IPS DF 6.9 (cell line): ENCODE measurements at places on chromosomes 5 and 9.

DNA sequence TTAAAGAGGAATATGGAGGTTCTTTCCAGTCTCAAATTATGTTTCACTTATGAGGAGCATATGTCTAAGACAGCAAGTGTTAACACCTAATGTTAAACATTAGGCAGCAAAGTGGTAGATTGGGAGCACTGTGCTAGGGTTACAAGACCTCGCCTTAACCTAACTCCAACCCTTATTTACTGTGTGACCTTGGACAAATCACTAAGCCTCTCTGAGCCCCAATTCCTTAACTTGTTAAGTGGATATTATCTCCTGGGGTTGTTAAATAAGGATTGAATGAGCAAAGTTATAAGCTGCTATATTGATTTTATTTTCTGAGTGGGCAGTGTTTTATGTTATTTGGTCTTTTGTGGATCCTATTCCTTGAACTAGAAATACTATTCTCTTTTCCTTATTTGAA is 38.3 kb downstream of the TMEFF1 start:
- H3K27me3 ChIP-seq: no peaks in the 10 kb centered on the region
- no peak overlapping the region for H3K27ac ChIP-seq
- H3K4me3 ChIP-seq: no peak overlapping the region
- H3K4me1 ChIP-seq: no peaks in the 10 kb centered on the region

DNA sequence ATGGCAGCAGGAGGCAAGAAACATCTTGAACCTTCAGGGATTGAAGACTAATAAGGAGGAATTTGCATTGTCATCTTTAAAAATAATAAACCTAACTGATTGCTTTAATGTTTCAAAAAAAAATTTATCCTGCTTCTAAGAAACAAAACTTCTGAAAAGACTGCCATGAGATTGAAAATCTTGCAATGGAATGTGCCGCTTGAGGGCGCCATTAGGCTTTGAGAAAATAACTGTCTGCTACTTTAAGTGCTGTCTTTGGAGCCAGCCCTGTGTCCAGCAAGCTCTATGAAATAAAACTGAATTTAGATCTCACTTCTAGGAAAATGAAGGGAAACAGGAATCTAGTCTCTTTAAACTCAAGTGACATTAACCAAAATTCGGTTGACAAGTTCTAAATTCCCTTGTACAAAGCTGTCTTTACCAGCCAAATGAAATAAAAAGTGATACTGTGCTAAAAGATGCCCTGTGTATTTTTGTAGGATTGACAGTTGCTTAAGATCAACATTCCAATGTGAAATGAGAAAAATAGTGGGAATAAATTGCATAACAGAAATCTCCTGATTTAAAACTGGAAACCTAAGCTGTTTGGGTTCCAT is 79.4 kb downstream of the ESM1 start:
- H3K4me1 ChIP-seq: no peaks in the 10 kb centered on the region
- no peak overlapping the region for H3K4me3 ChIP-seq
- no peak for DNase-seq
- H3K36me3 ChIP-seq: no peaks in the 10 kb centered on the region

GRCh38 chr9:16519001-16519400 is 351.5 kb downstream of the BNC2 start:
- no peaks in the 10 kb centered on the region; the same call in 1 of the 2 replicates for H3K27me3 ChIP-seq
- DNase-seq: peak; percentile 76
- no peaks in the 10 kb centered on the region for H3K36me3 ChIP-seq
- no peak overlapping the region for H3K4me3 ChIP-seq
- H3K4me1 ChIP-seq: peaks cover 6% of the 10 kb centered on the region
- H3K27ac ChIP-seq: no peak overlapping the region

DNA sequence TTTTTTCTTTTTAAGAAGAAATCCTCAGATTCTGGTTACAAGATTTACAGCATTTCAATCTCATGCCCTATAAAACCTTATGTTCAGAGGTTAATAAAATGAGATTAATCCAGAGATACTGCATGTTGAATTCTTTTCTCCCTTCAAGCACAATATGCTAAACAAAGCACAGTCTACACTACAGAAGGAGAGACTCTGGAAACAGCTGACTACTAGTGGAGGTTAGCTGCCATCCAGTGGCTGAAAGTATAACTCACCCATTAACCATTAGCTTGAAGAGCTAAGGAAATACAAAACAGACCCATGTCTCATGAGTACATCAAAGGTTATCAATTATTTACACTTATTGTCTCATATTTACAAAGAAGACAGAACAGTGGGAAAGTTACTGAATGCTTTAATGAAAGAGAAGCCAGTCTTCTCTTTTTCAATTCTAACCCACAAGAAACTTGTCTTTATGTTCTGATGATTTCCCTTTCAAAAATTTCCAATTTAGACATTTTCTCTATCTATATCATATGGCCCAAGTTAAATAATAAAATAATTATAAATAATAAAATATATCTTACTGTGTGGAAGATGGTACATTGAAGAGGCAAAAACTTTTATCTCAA is 12.7 kb upstream of the DNAH5 start:
- H3K27ac ChIP-seq: no peak overlapping the region
- H3K27me3 ChIP-seq: no peaks in the 10 kb centered on the region; the same call in 1 of the 2 replicates
- DNase-seq: peak; percentile 27
- H3K36me3 ChIP-seq: no peaks in the 10 kb centered on the region

DNA sequence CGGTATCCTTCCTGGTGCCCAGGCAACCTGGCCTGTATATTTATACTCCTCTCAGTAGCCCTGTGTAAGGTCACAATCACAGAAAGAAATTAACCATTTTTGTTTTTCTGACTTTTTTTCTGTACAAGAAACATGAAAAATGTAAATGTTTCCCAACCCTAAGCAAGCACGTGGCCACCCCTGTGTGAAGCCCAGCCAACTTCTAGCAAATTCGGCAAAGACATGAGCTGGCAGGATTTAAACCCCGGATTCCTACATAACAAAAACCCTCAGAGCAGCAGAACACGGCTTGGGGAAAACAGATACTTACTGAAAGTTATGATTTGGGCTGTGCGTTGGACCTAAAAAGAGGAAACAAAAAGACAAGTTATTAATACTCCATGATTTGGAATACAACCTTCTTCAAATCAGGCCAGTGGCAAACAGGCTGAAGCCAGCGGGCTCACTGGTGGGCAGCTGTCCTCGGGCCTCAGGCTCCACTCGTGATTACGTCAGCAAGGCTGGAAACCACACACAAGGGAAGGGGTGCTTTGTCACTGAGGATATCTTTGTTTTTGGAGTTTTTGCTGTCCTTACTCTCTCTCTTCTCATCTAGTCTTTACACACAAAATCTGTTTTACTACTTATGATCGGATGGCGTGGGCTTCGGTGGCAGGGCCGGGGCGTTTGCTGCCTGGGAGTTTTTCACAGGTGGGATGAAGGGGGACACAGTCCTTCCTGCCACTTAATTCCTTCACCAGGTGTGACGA is 194.1 kb downstream of the ROR2 start:
- no peak for DNase-seq
- no peak overlapping the region for H3K4me3 ChIP-seq
- H3K4me1 ChIP-seq: no peaks in the 10 kb centered on the region
- no peaks in the 10 kb centered on the region for H3K27me3 ChIP-seq
- no peak overlapping the region for H3K27ac ChIP-seq

DNA sequence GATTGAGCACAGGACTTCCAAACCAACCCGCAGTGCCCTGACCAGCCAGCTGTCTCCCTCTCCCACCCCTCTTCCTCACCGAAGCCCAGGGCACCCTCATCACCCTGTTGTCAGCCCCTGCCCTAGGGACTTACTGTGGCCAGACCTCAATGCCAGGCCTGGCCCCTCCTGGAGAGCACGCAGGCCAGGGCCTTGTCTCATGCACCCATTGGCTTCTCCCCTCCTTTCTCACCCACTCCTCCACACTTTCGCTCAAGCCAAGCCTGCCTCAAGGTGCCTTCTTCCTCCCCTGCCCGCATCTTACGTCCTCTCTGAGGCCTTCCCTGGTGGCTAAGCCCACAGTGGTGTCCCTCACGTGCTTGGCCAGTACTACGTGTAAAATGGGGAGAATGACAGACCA is 33.3 kb upstream of the N4BP3 start:
- no peaks in the 10 kb centered on the region for H3K36me3 ChIP-seq
- H3K27me3 ChIP-seq: no peaks in the 10 kb centered on the region
- H3K4me3 ChIP-seq: no peak overlapping the region
- no peak for DNase-seq
- no peak overlapping the region for H3K27ac ChIP-seq
